ENCODE measurements at places on chromosomes 5 and 9. TPM values are rescaled to one million over a fixed set of nuclear protein-coding genes. Genes with fewer than 3 reads are reported as not detected.

The PCDHGA11 gene
- 10.7 TPM for total RNA-seq

The ACSL6 gene
- total RNA-seq: 3.6 TPM

DNA sequence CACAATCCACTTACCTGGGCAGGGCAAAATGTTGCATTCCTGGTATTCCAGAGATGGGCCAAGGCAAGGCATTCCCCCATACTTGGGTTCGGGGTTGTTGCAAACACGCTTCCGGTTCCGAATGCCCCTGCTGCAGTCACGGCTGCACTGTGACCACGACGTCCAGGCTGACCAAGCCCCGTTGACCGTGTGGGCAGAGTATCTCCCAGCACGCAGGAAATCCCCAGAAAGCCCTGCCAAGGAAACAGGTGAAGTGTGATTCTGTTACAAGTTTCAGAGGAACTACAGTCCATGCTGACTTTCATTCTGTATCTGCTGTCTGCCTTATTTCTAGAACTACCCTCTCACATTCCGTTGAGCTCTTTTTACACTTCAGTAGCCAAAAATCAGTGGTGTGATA lies 483.0 kb downstream of the SEMA5A start:
- H3K4me1 ChIP-seq: no peaks in the 10 kb centered on the region
- no peaks in the 10 kb centered on the region for H3K27me3 ChIP-seq
- H3K36me3 ChIP-seq: peaks cover 4% of the 10 kb centered on the region

- H3K4me1 ChIP-seq: peaks cover 20% of the 10 kb centered on the region
- no peaks in the 10 kb centered on the region for H3K27me3 ChIP-seq
- H3K27ac ChIP-seq: no peak overlapping the region
- no peak for DNase-seq
- no peak overlapping the region for H3K4me3 ChIP-seq
Observed at GRCh38 chr5:122102825-122103224, 24.8 kb upstream of the LOX start.

DNA sequence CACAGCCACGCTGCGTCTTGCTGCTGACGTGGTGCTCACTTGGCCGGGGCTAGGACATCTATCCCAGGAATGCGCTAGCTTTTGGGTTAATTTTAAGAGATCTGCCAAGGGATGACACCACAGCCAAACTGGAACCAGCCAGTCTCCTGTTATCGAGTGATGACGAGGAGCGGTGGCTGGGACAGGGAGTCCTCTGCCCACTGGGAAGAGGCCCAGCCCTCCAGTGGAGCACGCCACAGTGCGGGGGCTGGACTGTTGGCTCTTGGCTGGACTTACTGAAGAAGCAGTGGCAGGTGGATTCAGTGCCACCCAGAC lies 55.1 kb upstream of the PHYKPL start:
- no peak overlapping the region for H3K27ac ChIP-seq
- no peak overlapping the region for H3K4me3 ChIP-seq
- no peak for DNase-seq

Data from GM23338 (cell line).